Activated CD4-positive, CD25-positive, alpha-beta regulatory T cell treated with anti-CD3 and anti-CD28 coated beads, Interleukin-2, amount 50 U/mL, for 72 hours (primary cell): ENCODE measurements at places on chromosomes 11 and 22.

DNA sequence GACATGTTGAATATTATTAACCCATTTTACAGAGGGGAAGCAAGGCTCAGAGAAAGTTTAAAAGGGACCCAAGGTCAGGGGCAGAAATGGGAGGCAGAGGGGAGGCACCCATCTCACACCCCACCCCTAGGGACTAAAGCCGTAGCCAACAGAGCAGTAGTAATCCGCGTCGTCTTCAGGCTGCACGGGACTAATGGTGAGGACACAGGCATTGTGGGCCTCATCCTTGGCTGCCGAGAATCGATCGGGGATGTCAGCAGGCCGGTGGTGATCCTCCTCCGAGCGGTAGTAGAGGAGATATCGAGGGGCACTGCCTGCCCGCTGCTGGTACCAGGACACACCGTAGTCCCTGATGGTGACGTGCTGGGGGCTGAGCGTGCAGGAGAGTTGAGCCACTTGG, 1.5 kb downstream of the VPREB3 start:
- DNase-seq = no peak

- DNase-seq = no peak
These were observed 120.6 kb downstream of the CD44 start for GRCh38 chr11:35259529-35259928.

DNA sequence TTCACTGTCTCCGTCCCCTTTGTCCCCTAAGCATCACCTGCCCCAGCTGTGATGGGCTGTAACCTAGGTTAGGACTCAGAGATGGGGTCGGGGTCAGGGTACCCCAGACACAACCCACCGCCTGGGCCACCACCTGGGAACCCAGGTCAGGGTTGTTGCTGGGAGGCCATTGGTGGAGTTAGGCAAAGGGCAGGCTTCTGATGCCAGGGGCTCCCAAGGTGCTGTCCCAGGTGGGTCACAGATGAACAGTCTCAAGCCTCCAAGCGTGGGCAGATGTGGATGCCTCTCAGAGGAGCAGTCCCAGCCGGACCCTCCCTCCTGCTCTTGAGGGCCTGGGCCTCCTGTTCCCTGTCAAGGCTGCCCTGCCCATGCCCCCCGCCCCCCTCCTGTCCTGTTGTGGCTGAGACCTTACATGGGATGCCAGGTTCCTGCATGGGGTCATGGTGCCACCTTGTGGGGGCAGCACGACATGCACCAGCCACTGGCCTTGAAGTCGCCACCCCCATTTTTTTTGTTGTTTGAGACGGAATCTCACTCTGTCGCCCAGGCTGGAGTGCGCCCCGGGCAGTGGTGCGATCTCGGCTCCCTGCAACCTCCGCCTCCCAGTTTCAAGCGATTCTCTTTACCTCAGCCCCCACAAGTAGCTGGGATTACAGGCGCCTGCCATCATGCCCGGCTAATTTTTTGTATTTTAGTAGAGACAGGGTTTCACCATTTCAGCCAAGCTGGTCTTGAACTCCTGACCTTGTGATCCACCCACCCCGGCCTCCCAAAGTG, 12.1 kb downstream of the GATD1 start:
- DNase-seq = peak; percentile 47

DNA sequence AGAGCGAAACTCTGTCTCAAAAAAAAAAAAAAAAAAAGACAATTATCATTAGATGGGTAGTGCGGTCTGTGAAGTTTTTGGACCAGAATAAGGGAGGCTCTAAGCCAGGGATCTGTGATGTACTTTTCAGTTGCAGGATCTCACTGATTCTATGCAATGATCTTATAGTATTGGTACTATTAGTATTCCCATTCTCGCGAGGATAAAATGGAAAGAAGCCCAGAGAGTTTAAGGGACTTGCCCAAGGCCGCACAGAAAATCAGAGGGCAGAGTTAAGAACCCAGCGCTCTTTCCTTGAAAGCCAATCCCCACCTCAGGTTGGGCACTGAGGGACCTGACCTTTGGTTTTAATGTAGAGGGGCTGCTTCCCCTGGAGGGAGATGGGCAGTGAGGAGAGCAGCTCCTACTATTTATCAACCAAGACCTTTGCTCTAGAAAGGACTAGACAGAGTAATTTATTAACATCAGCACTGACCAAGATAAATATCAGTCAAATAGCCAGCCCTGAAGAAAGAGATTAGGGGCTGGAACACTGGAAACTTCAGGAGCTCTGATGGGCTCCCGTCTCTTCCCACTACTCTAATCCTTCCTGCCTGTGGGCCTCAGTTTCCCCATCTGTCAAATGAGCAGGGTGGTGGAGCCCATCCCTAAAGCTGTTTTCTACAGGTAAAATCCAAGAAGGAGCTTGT, 6.0 kb downstream of the NIPSNAP1 start:
- no peak for DNase-seq
